ENCODE measurements at places on chromosomes 7 and 10.

DNA sequence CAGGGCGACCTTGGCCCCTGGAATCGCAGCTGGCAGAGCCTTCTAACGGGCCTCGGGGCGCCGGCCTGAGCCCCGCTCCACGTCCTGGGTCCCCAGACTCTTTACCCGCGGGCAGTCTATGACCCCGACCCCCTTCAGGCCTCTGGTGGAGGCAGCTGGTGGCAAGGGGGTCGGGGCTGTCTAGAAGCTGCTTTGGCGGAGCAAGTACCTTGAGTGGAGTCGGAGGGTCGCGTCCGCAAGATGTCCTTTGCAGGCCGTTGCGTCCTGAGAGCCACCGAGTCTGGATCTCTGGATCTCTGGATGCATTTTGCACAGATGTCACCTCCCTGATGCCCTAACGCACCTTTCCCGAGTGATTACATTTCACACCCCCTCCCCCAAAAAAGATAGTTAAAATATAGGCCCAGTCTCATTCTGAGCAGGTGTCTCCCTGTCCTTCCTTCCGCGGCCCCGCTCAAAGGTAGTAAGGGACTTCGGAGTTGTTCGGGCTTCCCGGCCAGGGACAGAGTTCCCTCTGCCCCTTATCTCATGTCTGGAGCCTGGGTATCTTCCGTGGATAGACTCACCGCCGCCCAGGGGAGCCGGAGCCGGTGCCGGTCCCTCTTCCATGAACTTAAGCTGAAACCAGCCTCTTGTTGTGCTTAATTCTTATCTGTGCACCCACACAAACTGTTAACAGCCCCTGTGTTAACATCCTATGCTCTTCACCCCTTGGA is 457 bp downstream of the ACADSB start:
- DNase-seq = no peak

- DNase-seq = no peak
Measured at GRCh38 chr7:8131694-8132605, 130.0 kb downstream of the ICA1 start.

- DNase-seq = no peak
Measured at GRCh38 chr7:140983802-140984201, 30.9 kb downstream of the MRPS33 start.

DNA sequence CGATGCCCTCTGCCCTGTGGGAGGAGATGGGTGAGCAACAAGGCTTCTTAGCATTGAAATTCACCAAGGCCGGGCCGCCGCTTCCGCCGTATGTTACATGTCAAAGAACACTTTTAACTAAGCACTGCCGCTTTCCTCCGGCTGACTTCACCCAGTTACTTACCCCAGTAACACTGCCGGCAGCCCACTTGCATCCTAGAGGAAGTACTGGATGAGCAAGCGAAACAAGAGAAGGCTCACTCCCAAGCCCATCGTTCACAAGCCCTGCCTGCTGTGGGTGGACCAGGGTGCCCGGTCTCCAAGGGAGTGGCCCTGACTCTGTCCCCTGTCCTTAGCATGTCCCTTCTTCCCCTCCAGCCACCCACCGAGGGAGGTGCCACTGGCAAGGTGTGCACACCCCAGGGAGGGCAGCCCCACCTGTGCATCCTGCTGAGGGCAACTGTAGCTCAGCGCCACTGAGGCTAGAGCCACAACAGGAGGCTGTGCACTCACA is 73.1 kb upstream of the EBF3 start:
- no peak for DNase-seq

GRCh38 chr7:79118143-79118542 is 335.3 kb downstream of the MAGI2 start:
- DNase-seq = no peak

DNA sequence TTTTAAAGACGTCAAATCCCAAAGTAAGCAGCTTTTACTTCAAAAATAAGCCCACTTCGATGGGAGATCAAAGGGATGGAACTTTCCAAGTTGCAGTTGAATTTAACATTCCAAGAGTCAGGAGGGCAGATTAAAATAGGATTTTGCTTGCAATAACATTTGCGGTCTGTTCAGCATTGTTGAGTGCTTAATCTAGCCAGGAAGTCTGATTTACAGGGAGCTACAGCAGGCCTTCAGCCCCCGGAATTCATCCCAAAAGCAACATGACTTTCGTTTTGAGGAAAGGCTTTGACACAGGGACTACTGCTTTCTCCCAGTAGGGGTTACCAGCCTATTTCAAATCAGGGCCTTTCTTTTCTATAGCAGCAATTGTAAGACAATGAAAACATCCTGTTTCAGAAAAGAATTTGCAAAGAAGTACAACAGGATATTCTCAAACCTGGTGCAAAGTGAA is 279.6 kb upstream of the PITRM1 start:
- DNase-seq = no peak

DNA sequence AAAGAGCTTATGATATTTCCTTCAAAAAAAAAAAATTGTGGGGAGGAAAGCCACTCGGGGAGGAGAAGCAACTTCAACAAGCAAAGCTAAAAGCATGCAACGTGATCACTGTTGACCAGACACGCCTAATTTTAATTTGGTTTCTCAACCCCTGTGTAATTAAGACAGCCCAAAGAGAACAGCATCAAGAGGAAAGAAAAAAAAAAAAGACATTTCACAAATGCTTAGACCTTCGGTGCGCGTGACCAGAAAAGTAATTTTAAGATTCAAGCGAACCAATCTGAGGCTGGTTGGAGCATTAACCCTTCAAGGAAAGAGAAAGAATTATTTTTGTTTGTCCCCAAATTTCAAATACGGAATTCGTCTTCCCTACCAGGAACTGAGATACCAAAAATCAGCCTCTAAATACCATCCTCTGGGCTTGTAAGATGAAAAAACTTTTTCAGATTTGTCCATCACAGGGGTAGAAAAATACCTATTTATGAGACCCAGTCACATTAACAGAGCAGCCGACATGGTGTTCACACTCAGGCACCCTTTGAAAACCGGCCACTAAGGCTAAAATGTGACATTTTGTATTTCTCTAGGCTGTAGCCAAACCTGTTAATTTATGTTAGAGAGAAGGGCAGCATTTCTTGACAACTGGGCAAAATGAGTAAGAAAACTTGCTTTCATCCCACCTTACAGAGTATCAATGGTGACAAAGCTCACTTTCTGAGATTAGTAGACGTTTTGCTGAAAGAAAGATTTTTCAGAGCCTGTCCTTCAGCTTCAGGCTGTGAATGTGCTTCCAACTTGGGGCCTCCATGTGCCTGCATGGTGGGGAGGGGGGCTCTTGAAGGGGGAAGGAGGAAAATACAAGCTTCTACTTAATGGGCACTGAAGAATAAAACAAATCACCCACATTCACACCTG is 179.9 kb upstream of the KLF14 start:
- peak; percentile 90 for DNase-seq

GRCh38 chr10:74542077-74542476 is 284.3 kb upstream of the KAT6B start:
- DNase-seq = no peak

DNA sequence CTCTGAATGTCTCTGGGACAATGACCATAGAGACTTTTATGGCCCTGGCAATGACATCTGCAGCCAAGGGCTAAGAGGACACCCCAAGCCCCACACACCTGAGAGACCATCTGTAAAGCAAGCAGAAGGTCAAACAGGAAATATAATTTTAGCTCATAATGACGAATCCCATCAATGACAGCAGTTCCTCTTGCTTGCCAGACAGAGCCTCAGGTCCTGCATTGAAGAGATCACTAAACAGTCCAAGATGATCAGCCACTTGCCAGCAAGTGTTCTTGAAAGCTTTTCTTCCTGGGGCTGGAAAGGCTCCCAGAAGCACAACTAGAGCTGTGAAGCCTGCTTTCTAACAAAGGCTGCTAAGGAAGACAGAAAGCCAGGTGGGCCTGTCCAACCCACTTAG is 993.7 kb upstream of the AUTS2 start:
- no peak for DNase-seq

- DNase-seq = no peak
Measured at GRCh38 chr10:8194050-8194449, 139.6 kb downstream of the GATA3 start.

DNA sequence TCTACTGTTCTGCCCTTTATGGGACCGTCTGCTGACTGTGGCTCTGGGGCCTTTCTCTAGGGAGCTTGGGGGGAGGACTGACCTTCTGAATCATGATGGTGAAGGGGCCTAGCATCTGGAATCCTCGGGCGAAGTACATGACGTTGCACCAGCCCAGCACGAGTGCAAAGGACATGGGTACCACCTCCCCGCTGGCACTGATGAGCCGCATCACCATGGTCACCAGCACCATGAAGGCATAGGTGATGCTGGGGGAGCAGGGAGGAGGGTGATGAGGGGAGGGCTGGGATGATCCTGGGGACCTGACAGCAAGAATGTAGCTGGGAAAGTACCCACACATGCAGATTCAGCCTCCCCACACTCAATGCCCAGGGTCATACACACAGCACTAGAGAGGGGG is 11.1 kb downstream of the TRPV6 start:
- no peak for DNase-seq

GRCh38 chr10:86785968-86786367 is 29.5 kb downstream of the BMPR1A start:
- no peak for DNase-seq

- DNase-seq = no peak
Measured at GRCh38 chr7:46452561-46453135, 531.6 kb upstream of the IGFBP3 start.

DNA sequence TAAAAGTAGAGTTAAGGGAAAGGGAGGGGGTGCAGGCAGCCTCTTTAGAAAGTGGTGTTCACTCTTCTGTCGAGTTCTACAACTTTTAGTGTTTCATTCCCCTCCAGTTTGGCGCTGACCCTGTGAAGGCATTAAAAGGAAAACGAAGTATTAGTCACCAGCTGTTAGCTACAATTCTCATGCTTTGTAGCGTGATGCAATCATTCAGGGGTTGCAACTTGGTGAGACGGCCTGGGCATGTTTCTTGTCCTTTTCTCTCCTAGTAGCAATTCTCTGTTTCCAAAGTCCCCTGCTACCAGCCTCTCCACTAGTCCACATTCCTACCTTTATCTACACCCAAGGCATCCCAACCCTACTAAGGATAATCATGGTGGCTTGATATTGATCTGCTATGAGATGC is 33.7 kb upstream of the DGKI start:
- DNase-seq = no peak

- no peak for DNase-seq
Measured at GRCh38 chr10:114195079-114195478, 15.9 kb downstream of the TDRD1 start.

DNA sequence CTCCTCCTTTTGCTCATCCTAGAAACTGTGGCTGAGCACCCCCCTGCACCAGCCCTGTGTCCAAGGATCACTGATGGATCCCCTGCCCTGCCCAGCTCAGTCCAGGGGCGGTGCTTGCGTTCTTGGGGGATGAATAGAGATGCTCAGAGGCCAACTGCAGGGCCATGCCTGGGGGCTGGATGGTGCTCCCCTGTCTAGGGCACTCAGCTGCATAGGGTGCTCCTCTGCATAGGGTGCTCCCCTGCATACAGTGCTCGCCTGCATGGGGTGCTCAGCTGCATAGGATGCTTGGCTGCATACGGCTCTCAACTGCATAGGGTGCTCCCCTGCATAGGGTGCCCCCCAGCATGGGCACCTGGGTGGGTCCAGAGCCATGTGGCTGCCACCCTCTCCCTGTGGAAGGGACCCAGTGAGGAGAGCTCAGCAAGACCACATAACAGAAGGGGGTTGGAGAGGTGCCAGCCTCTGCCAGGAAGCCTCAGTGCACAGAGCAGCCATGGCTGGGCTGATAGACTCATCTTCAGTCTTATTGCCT is 95.0 kb downstream of the BMS1 start:
- no peak for DNase-seq

DNA sequence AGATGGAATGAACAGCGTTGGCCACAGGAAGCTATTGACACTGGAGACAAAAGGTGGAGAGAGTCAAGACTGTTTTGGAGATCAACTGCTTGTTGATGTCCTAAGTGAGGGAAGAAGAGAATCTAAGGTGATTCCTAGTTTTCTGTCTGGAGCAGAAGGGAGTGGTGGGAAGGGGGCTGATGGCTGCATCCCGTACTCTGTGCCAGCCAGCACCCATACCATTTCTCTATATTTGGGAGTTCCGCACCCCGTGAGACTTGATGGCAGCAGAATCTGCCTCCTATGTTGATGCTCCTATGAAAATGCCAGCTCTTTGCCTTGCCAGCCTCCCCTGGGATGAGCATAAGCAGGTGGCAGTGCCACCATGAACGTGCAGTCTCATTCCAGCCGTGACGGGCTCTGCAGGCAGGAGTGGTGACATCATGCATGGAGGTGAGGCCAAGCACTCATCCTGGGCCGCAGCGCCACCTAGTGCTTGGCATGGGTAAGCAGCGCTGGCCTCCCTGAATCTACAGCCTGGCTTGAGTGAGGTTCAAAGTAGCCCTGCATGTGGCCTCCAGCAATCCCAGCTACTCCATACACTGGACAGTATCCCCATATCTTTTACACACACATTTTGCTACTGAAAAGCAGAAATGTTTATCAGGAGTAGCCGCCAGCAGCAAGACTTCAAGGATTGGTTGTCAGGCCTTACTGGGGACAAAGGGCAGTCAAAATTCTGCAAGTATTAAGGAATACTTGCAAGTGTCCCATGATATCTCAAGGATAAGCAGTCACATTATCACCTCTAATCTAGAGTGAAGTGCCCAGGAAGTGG is 43.0 kb downstream of the PODXL start:
- peak; percentile 75 for DNase-seq

DNA sequence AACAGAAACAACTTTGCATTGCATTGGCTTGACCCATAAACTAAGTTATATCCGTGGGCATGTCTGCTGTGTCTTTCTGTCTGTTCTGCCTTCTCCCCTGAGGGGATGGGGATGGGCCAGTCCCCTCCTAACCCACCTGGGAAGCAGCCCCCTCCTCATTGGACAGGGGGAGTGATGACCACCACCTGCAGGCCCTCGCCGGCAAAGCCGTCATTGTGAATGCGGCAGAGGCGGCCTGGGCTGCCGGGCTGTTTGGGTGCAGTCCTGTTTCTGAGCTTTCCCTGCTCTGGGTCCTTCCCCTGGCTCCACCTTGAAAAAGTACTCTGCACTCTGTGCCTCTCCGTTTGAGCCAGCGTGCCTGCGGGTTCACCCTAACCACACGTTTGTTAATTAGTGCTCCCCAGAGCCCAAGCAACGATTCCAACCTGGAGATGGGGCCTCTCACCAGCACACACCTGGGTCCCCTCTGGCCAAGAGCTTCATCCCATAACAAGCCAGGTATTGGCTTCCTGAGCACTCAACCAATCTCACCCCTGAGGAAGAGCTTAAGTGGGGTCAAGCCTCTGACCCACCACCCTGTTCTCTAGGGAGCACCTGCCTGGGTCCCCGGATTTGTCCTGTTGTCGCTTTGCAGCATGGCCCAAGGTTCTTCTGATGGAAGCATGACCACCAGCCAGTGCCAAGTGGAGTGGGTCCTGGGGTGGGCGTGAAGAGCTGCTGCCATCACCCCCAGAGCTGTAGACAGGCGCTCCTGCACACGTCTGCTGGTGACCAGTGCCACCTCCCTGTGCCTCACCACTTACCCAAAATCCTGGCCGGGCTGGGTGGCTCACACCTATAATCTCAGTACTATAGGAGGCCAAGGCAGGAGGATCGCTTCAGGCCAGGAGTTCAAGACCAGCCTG is 39.4 kb upstream of the ZMIZ2 start:
- DNase-seq = no peak

All from Panc1 (cell line).